ENCODE measurements at places on chromosomes 12 and 14.

- DNase-seq: no peak
These were observed 136.8 kb downstream of the SYT1 start for GRCh38 chr12:79001404-79001803.

- DNase-seq: no peak
These were observed 11.6 kb upstream of the CHFR start for GRCh38 chr12:132899033-132899432.

- no peak for DNase-seq
These were observed 71.9 kb upstream of the HOXC13 start for GRCh38 chr12:53866727-53867126.

DNA sequence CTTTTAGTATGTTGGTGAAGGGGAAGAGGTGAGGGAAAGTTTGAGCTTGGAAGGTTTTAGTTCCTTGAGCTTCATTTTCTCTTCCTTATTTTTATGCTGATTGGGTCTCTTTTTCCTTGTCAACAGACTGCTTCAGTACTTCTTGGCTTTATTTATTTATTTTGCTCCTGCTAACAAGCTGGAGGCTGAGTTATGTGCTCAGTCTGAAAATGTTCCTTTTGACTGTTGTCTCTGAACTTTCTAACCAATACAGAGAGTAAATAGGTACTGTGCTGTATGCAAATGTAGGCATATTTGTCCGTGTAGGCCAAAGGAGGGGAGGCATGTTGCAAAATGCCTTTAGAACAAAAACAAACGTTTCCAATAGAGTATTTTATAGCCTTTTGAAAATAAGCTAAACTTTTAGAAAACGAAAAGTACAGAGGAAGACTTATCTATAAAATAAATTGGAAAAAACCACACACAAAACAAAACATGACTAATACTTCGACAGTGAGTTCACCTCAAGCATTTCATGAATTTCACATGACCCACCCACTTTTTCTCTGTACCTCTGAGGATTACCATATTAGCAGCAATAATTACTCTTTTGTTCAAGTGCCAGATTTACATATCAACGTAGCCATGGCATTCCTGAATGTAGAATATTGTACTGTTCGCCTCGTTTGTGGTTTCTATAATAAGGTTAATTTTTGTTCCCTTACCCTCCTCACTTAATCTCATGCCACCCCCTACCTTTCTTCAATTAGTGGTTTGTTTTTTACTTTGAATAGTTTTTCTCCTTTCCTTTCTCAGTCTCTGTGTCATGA lies 4.7 kb upstream of the CREBL2 start:
- peak; percentile 71 for DNase-seq

DNA sequence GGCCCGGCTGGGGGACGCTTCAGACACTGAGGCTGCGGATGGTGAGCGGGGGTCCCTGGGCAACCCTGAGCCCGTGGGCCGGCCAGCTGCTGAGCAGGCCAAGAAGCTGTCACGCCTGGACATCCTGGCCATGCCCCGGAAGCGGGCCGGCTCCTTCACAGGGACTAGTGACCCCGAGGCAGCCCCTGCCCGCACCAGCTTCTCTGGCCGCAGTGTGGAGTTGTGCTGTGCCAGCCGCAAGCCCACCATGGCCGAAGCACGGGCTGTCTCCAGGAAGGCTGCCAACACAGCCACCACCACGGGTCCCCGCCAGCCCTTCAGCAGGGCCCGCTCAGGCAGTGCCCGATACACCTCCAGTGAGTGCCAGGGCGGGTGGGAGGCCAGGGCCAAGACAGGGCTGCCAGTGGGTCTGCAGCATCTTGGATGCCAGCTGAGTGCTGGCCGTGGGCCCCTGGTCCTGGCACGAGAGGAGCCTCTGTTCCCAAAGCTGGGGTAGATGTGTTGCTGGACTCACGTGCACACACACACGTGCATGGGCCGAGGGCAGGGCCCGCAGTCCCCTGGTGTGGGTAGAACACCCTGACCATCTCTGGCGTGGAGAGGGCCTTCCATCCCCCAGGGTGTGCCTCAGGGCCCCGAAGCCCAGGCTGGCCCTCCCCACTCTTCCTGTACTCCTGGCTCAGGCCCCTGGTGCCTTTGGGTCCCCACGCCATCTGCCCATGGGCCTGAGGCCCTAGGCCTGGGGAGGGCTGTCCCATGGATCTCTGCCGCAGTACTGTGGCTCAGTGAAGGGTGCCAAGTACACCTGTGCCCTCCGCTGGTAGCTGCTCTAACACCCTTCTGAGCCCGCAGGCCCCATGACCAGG lies 22.8 kb downstream of the CEP170B start:
- DNase-seq: no peak

GRCh38 chr12:62214846-62215245 lies 45.4 kb upstream of the USP15 start:
- DNase-seq: no peak

DNA sequence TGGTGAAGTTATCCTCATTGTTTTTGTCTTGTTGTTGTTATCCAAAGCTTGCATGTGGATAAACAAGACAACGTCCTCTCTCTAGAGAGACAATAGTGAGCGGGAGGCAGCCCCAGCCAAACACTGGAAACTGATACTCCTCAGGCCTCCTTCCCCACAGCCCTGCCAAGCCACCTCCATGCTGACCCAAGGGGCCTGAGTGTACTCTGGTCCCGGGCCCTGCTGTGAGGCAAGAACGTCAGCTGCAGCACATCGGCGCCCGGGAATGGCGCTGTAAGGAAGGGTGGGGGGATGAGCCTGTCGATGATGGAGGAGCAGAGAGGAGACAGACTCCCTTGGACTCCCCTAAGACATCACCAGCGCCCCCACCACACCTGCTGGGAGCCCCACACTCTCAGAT lies 83.6 kb downstream of the ANO2 start:
- no peak for DNase-seq

- DNase-seq: no peak
These were observed 35.6 kb downstream of the RPS29 start for GRCh38 chr14:49550286-49551184.

GRCh38 chr14:35197015-35197414 lies 74.7 kb downstream of the PRORP start:
- DNase-seq: peak; percentile 52

DNA sequence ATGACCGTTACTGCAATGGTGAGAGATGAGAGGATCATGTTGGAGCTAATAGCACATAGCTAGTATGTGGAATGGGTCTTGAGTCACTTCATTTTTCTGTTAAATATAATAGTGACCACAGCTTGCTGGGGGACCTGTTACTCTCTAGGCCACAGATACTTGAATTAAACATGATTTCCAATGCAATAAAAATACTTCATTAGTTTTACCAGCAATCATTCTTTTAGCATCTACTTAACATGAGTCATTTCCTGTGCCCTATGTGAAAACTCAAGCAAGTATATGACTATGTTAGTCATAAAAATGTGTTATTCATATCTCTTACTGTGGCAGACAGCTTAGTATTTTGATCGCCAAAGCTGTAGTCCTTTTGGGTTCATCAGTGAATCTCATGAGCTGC lies 798.8 kb downstream of the SLC16A7 start:
- peak; percentile 93 for DNase-seq

GRCh38 chr14:39988939-39989338 lies 556.7 kb upstream of the FBXO33 start:
- peak; percentile 14 for DNase-seq

- DNase-seq: no peak
These were observed 263.4 kb downstream of the ADGRD1 start for GRCh38 chr12:131217024-131217586.

GRCh38 chr12:120455302-120455701 lies 9.1 kb downstream of the GATC start:
- no peak for DNase-seq
